ENCODE measurements at places on chromosomes 3 and 15. TPM values are rescaled to one million over a fixed set of nuclear protein-coding genes. Genes with fewer than 3 reads are reported as not detected.

DNA sequence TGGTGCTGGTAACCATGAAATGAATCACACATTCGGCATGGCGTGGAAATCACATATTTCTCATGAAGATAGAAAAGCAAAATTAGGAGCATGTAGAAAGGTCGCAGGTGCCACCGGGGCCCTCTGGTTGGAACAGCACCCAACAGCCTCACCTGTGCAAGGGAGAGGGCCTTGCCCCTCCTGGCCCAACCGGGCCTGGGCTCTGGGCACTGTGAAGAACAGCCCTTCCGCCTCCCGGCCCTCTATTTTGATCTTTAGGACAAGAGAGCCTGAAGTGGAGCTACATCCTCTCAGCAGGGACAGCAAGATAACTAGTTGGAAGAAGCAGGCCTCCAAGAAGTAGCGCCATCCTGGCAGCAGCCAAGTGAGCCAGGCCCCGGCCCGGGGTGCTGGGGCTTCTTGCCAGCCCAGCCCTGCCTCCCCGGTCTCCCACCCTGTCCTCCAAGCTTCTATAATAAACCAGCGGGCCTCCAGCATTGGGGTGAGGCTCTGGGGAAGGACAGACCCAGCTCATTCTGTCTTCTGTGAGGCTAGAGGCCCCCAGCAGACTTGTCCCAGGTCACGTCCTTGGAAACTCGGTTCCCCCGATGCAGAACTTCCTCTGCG, 46.1 kb upstream of the FGD5 start:
- no peaks in the 10 kb centered on the region for H3K36me3 ChIP-seq
- no peak overlapping the region for H3K4me3 ChIP-seq
- peaks cover 31% of the 10 kb centered on the region for H3K4me1 ChIP-seq
- H3K27ac ChIP-seq, result no peak overlapping the region

- H3K4me3 ChIP-seq, result no peak overlapping the region
- no peak for DNase-seq
- no peaks in the 10 kb centered on the region for H3K4me1 ChIP-seq
- H3K36me3 ChIP-seq, result no peaks in the 10 kb centered on the region
Observed at GRCh38 chr3:157460253-157460652, 23.6 kb downstream of the PTX3 start.

DNA sequence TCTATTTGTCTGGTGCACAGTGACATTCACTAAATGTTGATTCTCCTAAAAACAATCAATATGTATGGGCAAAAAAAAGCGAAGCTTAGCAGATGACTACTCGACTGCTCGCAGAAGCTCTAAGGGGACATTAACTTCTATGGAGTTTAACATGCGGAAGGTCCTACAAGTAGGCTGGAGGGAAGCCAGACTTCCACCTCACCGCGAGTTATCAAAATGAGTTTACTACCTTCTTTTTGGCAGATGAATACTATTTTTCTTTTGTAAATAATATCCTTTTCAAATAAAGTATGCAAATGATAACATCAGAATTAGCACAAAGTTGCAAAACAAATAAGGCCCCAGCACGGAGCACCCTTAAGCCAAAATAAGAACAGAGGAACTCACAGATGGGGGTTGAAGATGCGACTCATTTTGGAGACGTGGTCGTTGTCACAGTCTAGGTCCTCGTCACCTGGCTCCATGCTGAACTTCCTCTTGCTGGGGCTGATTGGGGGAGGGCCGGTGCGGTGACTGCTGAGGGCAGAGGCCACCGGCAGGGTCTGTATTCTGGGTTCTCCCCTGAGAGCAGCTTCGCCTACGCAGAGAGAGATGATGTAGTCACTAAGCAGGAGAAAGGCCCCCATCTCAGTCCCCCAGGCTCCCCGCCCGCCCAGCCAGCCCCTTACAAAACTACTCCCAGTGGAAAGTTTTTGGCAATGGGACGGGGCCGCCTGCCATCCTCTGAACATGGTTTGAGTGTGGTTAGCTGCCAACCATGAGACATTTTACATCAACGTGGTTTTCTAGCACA, 42.1 kb downstream of the VGLL4 start:
- peak overlapping the region; percentile 49 for H3K27ac ChIP-seq
- no peak overlapping the region for H3K4me3 ChIP-seq
- no peak for DNase-seq
- no peaks in the 10 kb centered on the region for H3K27me3 ChIP-seq
- H3K4me1 ChIP-seq, result peaks cover 32% of the 10 kb centered on the region

DNA sequence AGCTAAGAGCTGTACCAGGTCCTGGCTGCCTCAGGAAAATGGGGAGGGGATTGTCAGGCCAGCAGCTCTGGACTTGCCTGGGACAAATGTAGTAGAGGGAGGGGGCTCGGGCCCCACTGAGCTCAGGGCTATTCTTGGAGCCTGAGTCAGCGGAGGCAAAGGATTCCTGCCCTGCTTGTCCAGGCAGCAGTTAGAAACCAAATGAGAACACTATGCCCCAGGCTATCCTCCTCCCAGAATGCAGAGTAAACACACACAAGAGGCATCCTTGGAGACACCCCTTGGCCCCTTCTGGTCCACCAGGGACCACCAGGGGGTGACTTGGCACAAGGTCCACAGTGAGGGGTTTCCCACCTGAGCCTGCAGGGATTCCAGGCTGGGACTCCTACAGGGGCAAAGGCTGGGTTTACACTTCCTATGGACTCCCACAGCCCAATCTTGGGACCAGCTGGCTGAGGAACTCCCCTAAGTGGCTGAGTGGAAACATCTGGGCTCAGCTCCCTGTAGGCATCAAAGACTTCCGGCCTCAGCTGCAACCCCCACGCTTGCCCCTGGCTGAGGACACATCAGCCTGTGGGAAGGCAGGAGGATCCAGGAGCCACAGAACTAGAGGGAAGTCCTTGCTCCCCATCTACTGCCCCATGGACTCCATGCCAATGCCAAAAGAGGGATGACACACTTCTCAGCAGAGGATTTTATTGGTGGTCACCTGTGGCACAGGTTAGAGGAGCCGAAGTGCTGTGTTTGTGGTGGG, 3.4 kb upstream of the COL7A1 start:
- DNase-seq, result no peak
- H3K27ac ChIP-seq, result peak overlapping the region; percentile 74
- peaks cover 16% of the 10 kb centered on the region for H3K4me1 ChIP-seq
- peaks cover 30% of the 10 kb centered on the region for H3K27me3 ChIP-seq

SLC22A14 gene
- 0.05 TPM for total RNA-seq

GABRA5 gene
- total RNA-seq, result 26.1 TPM

- no peaks in the 10 kb centered on the region for H3K4me1 ChIP-seq
- H3K27me3 ChIP-seq, result no peaks in the 10 kb centered on the region
- no peak for DNase-seq
- H3K27ac ChIP-seq, result no peak overlapping the region
Observed at GRCh38 chr3:58144478-58145325, 66.1 kb downstream of the DNASE1L3 start.

DNA sequence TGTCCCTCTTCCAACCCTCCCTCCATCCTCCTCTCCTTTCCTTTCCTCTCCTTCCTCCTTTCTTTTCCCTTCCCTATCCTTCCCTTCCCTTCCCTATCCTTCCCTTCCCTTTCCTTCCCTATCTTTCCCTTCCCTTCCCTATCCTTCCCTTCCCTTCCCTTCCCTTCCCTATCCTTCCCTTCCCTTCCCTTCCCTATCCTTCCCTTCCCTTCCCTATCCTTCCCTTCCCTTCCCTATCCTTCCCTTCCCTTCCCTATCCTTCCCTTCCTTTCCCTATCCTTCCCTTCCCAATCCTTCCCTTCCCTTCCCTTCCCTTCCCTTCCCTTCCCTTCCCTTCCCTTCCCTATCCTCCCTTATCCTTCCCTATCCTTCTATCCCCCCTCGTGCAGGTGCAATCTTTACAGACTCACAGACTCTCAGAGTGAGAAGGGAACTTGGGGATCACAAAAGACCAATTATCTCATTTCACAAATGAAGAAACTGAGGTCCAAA, 31.5 kb downstream of the RASGRF1 start:
- H3K4me1 ChIP-seq, result no peaks in the 10 kb centered on the region
- no peak overlapping the region for H3K4me3 ChIP-seq
- no peak overlapping the region for H3K27ac ChIP-seq
- DNase-seq, result no peak
- peaks cover 4% of the 10 kb centered on the region for H3K27me3 ChIP-seq

Data from thymus (tissue), 14 donors.